Frontal cortex (tissue), 4 donors: ENCODE measurements at places on chromosomes 5 and 9. TPM values are rescaled to one million over a fixed set of nuclear protein-coding genes. Genes with fewer than 3 reads are reported as not detected.

Gene IFNA2
- total RNA-seq, result not detected

Gene DRD1
- 18.3 TPM for total RNA-seq

Gene HSD17B4
- total RNA-seq, result 179 TPM

Gene CCNI2
- 1.6 TPM for total RNA-seq

Gene RNF180
- total RNA-seq, result 87.6 TPM

Gene MAMDC2
- 2.0 TPM for total RNA-seq

Gene LHX2
- total RNA-seq, result 73.0 TPM

Gene PCDHB16
- 5.3 TPM for total RNA-seq

Gene CAMSAP1
- total RNA-seq, result 157 TPM

Gene KCNIP1
- total RNA-seq, result 15.5 TPM

Gene CBY3
- total RNA-seq, result not detected

Gene STK10
- 4.5 TPM for total RNA-seq

Gene ERCC8
- total RNA-seq, result 31.8 TPM

Gene MTMR12
- total RNA-seq, result 16.7 TPM

Gene PCDHB7
- 9.8 TPM for total RNA-seq

Gene PCDHGA3
- 4.1 TPM for total RNA-seq

Gene SDHA
- total RNA-seq, result 68.1 TPM

Gene CDH6
- 37.1 TPM for total RNA-seq

Gene TAF11L7
- not detected for total RNA-seq

Gene IL33
- total RNA-seq, result 8.6 TPM

Gene ASTN2
- 23.2 TPM for total RNA-seq

Gene NDST1
- 16.3 TPM for total RNA-seq

Gene LOX
- 3.3 TPM for total RNA-seq

Gene ENTPD2
- 0.82 TPM for total RNA-seq
